ENCODE measurements at places on chromosomes 7 and 10.

GRCh38 chr7:24894429-24895221 lies 85.4 kb downstream of the OSBPL3 start:
- no peak for DNase-seq

- no peak for DNase-seq
Measured at GRCh38 chr7:80703272-80703671, 64.8 kb downstream of the CD36 start.

DNA sequence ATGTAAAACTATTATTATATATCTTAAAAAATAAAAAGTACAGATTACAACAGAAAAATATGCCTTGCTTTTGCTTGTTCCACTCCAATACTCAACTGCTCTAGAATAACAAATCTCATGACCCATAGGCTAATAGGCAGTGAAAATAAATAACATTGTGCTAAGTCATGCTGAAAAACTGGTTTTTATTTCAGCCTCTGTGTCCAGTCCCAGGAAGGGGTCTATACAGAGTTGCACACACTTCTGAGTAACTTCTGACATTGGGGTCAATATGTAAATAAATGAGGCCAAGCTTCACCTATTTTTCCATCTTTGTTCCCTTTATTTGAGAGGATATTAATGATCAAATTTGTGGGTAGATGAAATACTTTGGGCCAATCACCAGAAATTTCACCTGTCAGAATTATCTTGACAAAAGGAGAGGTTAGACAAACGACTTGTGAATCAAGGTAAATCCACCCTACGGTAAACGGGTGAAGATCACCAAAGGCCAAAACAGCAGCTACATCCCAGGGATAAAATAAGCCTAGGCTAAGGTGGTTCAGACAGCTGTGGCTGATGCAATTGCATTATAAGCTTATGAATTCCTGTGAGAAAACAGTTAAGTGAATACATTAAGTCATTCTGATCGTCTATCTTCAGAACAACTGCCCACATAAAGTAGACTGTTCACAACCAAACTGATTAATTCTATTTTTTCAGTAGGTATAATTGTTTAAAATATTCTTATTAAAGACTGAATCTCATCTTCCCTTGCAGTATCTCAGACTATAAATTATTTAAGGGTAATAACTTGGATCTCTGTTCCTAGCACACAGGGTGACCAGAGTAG lies 87.5 kb downstream of the UBE2H start:
- DNase-seq = no peak

- DNase-seq = no peak
Measured at GRCh38 chr10:96270571-96270970, 798 bp downstream of the BLNK start.

- DNase-seq = no peak
Measured at GRCh38 chr10:14602807-14603533, 171.7 kb downstream of the FAM107B start.

DNA sequence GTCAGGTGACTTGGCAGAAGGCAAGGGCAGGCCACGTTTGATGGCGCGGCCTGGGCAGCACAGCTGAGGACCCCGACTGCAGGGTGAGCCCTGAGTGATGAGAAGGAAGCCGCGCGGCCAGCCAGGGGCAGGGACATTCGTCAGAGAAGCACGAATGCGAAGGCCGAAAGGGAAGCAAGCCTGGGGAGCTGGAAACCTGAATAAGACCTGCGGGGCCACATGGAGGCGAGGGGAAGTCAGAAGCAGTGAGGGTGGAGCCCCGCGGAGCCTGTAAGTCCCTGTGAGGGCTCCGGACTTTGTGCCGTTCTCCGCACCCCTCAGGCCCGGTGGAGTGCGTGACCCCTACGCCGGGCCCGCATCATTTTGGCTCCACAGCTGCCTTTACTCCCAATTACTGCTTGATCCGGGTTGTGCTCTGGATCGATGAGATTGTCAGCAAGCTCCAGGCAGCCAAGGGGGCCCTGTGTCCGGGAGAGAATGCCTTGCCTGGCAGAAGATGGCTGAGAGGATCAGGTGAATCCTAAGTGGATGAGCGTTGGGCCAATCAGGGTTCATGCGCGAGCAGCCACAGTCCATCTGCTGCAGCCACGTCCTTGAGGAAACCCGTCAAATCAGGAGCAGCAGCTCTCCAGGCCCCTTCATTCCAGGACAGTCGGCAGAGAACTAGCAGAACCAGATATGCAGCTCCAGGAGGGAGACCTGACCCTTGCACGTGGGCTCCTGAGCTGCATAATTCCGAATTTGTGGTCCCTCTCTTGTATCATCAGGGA lies 293.3 kb upstream of the SHH start:
- DNase-seq = no peak

DNA sequence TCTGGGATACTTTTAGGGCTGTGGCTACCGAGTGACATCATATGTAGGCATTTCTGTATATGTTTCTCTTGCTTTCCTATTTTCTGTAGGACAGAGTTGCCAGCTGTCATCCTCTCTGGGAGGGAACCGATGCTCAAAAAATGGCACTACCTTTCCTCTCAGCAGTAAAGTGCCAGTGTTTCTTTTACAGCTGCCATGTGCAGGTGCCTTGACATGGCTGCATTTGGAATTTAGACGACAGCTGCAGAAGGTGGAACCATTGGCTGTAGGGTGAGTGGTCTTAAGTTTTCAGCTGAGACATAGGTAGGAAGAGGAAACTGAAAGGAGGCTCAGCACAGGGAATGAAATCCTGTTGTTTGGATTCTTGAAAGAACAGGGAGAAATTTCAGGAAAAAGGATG lies 20.2 kb upstream of the RPA3 start:
- no peak for DNase-seq

- DNase-seq = peak; percentile 51
Measured at GRCh38 chr7:94182066-94182465, 177.9 kb upstream of the BET1 start.

Measured in AG09309 (cell line).